Mononuclear cell (primary cell): ENCODE measurements at places on chromosomes 16 and 17. TPM values are rescaled to one million over a fixed set of nuclear protein-coding genes. Genes with fewer than 3 reads are reported as not detected.

KRTAP3-2 gene
- not detected for total RNA-seq

ADGRG3 gene
- 1.7 TPM for total RNA-seq

BMERB1 gene
- total RNA-seq: 2.7 TPM

MCRIP1 gene
- total RNA-seq: 32.3 TPM

CETP gene
- total RNA-seq: 0.52 TPM

PLEKHG4 gene
- 4.0 TPM for total RNA-seq

G6PC1 gene
- total RNA-seq: not detected

RPL27 gene
- total RNA-seq: 1,456 TPM

DVL2 gene
- total RNA-seq: 23.1 TPM

SLC52A1 gene
- total RNA-seq: not detected

OSGIN1 gene
- 4.1 TPM for total RNA-seq

ESRP2 gene
- 0.10 TPM for total RNA-seq

MVP gene
- total RNA-seq: 75.6 TPM

OTOP2 gene
- total RNA-seq: not detected

CHST5 gene
- under 0.01 TPM for total RNA-seq

TERF2IP gene
- total RNA-seq: 91.1 TPM

RTN4RL1 gene
- not detected for total RNA-seq

PTX4 gene
- total RNA-seq: not detected

OR1A1 gene
- total RNA-seq: not detected

HCRT gene
- not detected for total RNA-seq

ADAMTS18 gene
- total RNA-seq: not detected

NHLRC4 gene
- total RNA-seq: 1.2 TPM

SKAP1 gene
- total RNA-seq: 40.1 TPM

SULT1A3 gene
- total RNA-seq: 3.8 TPM

NCBP3 gene
- total RNA-seq: 24.1 TPM

KCNAB3 gene
- 1.2 TPM for total RNA-seq

ZNF423 gene
- total RNA-seq: under 0.01 TPM

GRIN2A gene
- total RNA-seq: not detected

TM4SF5 gene
- not detected for total RNA-seq

NRN1L gene
- total RNA-seq: not detected

KRT33A gene
- total RNA-seq: not detected

KNOP1 gene
- 3.3 TPM for total RNA-seq

CACNG3 gene
- under 0.01 TPM for total RNA-seq

SSTR5 gene
- total RNA-seq: not detected

RNF222 gene
- total RNA-seq: 0.73 TPM

OR3A1 gene
- total RNA-seq: not detected

MYH1 gene
- not detected for total RNA-seq

TAOK1 gene
- total RNA-seq: 23.4 TPM

ACSM5 gene
- total RNA-seq: not detected

PDIA2 gene
- not detected for total RNA-seq

ZNF205 gene
- total RNA-seq: 0.52 TPM

CHD9 gene
- 55.6 TPM for total RNA-seq

MRC2 gene
- total RNA-seq: 1.7 TPM
